Upper lobe of right lung (tissue), 1 donor: ENCODE measurements at places on chromosomes 3 and 15. TPM values are rescaled to one million over a fixed set of nuclear protein-coding genes. Genes with fewer than 3 reads are reported as not detected.

DNA sequence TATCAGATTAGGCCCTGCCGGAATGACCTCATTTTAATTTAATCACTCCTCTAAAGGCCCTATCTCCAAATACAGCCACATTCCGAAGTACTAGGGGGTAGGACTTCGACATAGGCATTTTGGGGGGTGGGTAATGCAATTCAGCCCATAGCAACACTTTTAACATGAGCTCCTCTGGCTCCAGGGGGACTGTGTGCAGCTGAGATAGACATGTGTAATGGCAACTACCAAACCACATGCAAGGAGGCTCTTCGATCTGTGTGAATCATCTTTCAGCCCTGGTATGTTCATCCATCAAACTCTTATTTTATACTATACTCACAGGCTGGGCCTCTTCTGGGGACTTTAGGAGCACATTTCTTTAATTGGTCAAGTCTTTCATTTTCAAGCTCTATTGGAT is 57.4 kb upstream of the PPARG start:
- DNase-seq, result no peak

DNA sequence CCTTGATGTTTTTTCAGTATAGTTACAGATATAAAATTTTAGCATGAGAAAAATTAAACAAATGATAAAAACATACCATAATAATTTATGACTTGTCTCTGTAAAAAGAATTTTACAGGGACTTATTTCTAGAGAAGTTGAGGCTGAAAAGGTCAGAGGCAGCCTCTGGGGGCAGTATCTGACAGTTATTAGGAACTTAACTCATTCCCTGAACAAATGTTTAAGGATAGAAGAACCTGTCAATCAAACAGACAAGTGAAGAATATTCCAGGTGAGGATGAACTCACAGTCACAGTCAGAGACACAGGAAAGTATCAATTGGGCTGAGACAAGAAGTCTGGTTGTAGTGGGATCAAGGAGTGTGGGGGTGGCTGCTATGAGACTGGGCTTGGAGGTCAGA is 7.3 kb downstream of the MYLK start:
- DNase-seq, result no peak

DNA sequence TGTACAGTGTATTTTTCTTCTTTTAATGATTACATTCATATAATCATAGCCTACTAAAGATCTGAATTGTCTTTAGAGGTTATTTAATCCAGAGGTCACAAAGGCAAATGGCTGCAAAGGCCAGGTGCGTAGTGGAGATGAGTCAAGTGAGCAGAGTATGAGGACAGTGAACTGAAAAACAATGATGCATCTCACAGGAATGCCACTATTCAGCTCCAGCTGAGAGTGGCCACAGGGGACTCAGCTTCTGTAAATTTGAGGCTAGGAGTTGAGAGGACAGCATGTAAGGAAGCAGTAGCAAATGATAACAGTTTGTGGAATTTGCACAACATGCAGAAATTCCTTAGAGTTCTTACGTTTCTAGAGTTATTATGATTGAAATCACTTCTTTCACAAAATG is 50.4 kb downstream of the COL6A5 start:
- DNase-seq, result no peak

- DNase-seq, result no peak
These were observed 8.1 kb upstream of the LRRK1 start for GRCh38 chr15:100911086-100911485.

DNA sequence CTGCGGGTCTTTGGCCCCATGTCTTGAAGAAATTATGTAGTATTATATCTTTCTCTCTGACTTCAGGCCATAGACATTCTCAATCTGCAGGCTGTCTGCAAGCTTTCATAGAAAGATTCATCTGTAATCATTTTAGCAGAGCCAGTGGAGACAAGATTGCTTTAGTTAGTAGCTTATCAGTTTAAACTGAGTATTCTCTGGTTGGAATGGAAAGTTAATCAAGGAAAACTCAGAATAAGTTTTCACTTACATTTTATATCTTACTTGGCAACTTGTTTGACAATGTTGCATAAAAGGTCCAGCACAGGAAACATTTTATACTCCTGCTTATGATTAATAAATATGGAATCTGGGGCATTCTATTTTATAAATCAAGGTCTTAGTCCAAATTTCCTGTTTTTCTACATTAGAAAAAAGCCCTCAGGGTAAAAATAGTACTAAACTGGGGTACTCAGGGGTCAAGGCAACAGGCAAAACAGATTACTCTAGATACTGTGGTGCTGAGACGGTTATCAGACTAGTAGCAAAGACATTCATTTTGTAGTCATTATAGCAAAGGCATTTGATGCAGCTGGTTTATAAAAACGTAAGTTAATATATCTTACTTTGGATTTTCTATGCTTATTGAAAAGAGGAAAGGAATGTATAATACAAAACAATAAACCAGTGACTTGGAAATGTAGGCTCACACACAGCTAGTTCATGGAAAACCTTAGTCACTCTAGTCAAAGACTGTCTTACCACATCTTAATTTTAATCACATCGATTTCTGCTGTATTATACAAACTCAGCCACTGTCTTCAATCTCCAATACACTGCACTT is 45.2 kb upstream of the FILIP1L start:
- DNase-seq, result no peak

GRCh38 chr15:73982222-73982962 is 9.7 kb downstream of the STOML1 start:
- DNase-seq, result peak; percentile 91

- DNase-seq, result no peak
These were observed 25.9 kb upstream of the AKAP13 start for GRCh38 chr15:85354461-85354860.

DNA sequence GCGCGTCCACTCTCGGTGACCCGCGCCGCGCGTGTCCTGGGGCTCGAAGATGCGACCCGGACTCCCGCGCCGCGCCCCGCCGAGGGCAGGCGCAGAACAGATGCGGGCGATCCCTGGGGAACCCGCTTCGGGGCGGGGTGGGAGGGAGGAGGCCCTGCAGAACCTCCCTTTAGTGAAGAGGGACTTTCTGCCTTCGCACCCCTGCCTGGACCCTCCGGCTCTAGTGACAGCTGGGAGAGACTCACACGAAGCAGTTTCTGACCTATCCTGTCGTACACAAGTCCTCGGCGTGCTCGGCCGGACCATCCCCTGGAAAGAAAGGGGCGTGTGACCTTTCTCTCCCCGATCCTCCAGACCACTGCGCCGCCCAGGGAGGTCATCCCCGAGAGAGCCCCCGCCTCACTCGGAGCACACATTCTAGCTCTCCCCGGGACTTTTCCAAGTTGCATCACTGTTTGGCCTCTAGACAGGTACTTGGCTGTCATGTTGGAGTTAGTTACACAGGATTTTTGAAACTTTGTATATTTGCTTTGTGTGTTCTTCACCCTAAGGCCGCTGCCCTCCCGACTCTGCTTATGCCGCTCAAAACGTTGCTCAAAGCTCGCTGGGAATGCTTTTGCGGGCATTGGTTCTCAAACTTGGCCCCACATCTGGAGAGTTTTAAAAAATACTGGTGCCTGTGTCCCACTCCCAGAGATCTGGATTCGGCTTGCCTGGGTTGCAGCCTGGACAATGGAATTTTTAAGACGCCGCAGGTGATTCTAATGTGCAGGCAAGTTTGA is 582 bp downstream of the CGNL1 start:
- peak; percentile 71 for DNase-seq

GRCh38 chr3:150327678-150328653 is 80.1 kb upstream of the TSC22D2 start:
- no peak for DNase-seq

GRCh38 chr3:16890597-16891333 is 6.0 kb downstream of the PLCL2 start:
- DNase-seq, result no peak

DNA sequence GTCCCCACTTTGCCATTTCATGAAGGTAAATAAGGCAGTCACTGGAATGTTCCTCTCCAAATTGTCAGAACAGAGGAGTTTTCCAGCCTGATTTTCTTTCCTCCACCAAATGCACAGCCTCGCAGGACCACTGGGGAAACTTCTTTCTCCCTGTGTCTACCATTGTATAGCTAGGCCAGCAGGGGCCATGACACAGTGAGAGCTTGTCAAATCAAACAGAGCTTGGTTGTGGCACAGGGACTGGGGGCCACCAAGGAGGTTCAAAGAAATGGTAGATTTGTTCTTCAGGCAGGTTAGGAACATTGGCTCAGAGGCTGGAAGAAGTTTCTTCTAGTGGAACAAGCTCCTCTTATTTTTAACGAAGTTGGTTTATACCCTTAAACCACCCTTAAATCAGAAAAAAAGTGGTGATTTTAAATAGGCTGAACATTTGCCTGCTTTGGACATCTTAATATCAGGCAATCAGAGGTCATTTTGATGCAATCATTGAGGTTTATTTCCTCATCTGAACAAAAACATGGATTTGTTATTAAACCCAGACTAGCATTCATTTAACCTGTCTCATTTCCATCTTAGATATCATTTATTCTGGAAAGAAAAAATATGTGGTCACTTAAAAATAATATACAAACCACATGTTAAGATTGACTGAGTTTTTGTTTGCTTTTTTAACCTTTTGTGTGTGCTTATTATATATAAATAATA is 105.6 kb downstream of the GTPBP8 start:
- no peak for DNase-seq

DNA sequence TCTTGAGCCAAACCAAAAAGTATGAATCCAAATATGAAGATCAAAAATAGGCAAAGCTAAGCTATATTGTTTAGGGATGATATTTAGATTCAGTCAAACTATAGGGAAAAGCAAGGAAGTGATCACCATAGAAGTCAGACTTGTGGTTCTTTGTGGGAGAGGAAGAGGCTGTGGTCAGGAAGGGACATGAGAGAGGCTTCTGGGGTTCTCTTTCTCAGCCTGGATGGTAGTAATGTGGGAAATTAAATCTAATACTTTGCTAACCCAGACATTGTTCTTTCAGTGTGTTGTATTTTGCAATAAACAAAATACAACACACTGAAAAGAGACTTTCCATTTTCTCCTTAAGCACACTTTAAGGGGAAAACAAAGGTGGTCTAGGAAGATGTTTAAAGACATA is 3.1 kb downstream of the CX3CR1 start:
- no peak for DNase-seq

GRCh38 chr3:187935623-187936156 is 190.4 kb upstream of the BCL6 start:
- no peak for DNase-seq

The CCDC191 gene
- total RNA-seq, result 4.1 TPM

The CLDN1 gene
- 14.6 TPM for total RNA-seq

The ISLR gene
- total RNA-seq, result 40.6 TPM

The AQP9 gene
- total RNA-seq, result 46.9 TPM

The COLQ gene
- 1.1 TPM for total RNA-seq

The CSPG5 gene
- 5.4 TPM for total RNA-seq

The CRELD1 gene
- total RNA-seq, result 51.4 TPM
